NCI-H1930 (cell line): ENCODE measurements at places on chromosomes 7 and 10.

DNA sequence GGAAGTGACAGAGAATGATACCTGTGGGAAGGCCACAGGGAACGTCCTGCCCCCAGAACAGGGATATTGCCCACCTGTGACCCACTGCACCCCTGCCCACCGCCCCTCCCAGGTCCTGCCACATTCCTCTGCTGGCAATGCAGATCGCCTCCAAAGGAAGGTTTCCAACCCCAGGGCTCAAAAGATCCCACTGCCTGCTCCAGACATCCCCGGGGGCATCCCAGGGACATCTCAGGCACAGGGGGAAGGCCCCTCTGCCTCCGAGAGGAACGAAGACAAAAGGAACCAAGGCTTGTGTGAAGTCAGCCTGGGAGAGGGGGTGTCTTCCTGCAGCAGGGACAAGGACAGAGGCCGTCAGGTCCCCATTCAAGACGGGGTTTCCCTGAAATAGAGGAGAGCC is 28.5 kb downstream of the NUDT1 start:
- no peak for DNase-seq

DNA sequence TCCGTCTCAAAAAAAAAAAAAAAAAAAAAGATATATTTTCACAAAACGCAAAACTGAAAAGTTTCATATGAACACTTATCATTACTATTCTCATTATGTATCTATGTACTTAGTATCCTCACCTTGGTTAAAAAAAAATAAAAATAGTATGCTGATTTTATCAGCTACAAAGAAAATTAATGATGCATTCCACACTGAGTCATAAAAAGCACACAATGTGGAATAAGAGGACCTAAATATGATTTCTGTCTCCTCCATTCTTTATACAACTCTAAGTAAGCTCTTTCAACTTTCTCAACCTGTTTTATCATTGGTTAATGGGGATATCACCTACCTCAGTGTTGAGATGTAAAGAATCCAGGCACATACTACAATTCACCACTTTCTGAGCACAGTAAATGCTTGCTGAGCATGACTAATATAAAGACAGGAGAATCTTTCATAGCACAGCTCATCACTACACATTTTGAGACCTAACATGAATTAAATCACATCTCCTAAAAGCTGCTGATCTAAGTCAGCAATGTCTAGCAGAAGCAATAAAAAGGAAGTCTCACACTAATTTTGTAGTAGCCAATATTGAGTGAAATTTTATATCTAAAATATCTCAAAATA is 2.7 kb downstream of the SNX13 start:
- no peak for DNase-seq

DNA sequence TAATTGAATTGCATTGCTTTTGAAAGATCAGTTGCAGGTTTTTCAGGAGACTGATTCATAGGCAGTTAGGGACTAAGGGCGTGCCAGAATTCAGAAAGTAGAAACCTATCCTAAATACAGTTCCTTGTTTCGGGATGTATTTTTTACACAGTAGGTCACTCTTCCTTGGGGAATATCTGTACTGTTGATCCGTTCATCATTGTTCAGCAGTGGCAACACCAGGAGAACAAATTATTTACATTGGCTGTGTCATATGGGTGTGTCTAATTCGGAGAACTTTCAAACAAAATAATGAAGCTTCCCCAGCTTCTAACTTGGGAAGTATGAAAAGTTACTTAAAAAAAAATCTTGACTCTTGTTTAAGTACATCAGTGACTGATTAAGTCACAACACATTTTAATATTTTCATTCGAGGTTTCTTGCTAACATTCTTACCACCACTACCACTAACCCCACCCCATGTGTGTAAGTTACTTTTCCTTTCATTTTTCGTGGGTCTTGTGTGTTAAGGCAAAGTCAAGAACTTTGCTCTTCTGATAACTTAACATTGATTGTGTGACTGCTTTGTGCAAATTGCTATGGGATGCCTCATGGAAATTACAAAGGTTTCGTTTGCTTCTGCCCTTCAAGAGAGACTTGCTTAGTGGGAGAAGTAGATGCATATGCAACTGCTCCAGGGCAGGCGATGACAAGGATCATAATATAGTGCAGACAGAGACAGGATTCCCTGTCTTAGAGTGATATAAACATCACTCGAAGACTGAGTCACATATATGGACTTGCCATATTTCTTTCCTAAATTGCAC is 43.8 kb upstream of the RPA3 start:
- no peak for DNase-seq

GRCh38 chr7:20828947-20829346 is 42.3 kb upstream of the SP8 start:
- DNase-seq: peak; percentile 10

GRCh38 chr7:151256410-151257045 is 8.0 kb upstream of the SMARCD3 start:
- DNase-seq: no peak

DNA sequence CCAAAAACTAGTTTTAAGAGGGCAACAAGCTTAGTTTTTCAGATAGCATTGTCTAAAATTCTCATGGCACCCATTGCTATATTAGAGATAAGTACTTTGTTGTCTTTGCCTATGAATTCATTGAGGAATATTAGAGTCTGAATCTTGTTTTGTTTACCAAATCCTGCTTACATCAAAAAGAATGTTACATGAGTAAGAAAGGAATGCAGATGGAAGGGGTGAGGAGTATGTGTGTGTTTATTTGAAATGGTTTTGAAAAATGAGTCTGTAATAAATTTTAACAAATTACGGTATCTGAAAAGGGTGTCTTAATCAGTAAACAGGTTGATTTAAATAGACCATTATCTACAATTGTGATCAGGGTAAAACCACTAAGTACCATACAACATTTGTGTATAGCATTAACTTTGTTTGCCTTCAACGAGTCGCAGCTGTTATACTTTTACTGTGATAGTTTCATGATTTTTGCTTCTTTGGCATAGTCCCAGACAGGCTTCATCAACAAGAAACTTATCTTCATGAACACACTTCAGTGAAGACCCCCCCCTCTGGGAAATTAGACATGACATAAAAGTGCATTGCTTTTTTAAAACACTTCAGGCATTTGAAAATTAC is 1183.9 kb upstream of the C7orf33 start:
- no peak for DNase-seq

- no peak for DNase-seq
Observed at GRCh38 chr10:24215196-24215595, 6.3 kb downstream of the KIAA1217 start.

- no peak for DNase-seq
Observed at GRCh38 chr7:134726581-134726980, 52.9 kb upstream of the CALD1 start.

DNA sequence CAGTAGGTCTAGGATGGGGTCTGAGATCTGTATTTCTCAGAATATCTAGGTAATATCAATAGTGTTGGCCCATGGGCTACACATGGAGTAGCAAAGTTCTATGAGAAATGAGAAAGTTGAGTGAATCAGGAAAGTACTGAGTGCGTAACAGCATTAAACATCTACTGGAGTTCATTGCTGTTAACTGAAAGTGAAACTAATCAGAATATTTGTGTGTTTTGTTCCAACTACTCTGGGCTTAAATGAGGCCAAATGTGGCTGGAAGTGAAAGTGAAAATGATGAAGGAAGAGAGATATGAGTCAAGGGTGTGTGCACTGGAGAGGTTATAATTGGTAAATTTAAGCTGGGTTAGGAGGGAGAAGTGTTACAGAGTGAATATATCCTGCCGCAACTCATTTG is 46.5 kb downstream of the TMEM106B start:
- no peak for DNase-seq

- no peak for DNase-seq
Observed at GRCh38 chr10:124678557-124679240, 65.5 kb downstream of the FAM53B start.

- DNase-seq: no peak
Observed at GRCh38 chr10:2887391-2888070, 179.8 kb upstream of the PFKP start.

DNA sequence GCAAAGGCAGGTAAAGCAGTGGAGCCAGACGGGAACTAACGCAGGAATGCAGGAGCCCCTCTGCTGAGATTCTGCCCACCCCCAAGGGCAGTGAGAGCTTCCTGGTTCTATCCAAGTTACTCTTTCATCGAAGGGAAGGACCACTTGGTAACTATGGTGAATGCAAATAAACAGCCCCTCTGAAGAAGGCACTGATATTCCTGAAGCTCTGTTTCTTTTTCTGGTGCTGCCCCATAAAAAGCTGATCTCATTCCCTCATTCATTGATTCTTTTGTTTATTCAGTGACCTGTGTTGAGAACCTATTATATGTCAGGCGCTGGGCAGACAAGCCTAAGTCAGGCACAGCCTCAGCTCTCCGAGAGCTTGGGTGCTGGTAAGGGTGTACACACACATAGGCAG is 217.3 kb downstream of the SNX10 start:
- DNase-seq: no peak

DNA sequence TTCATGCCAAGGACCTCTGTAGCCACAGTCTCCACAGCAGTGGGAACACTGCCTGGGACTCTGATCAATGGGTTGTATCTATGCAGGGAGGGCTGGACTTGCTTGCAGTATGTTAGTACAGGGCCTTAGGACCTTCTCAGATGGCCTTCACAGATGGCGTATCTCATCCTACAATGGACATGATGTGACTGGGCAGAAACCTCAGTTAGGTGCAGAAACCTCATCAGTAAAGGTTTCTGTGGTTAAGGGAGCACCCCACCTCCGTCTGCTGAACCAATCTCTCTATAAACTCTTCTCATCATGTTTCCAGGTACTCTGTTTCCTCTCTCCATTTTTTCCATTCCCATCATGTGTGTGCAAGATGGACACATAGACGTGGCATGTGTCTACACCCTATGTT is 154.9 kb downstream of the EVX1 start:
- DNase-seq: no peak

DNA sequence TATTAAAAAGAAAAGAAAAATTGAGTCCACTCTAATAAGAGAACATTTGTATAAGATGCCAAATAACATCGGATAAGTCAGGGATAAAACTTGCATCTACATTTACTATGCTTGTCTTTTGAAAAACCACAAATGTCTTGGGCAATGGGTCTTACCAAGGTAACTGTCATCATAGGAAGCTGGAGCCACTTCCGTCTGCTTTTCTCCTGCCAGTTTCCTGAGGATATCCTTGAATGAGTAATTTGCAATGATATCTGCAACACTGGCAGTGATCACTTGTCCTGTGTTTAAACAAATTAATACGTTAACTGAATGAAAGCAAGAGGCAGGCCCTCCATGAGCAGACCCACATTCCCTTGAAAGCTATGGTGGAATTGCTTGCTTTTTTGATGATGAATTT is 47.3 kb downstream of the ITGA8 start:
- no peak for DNase-seq

GRCh38 chr7:157158400-157158799 is 19.7 kb downstream of the UBE3C start:
- no peak for DNase-seq

GRCh38 chr10:116000151-116000842 is 272.7 kb downstream of the GFRA1 start:
- no peak for DNase-seq

- DNase-seq: no peak
Observed at GRCh38 chr7:92417913-92418312, 29.4 kb upstream of the GATAD1 start.

- DNase-seq: no peak
Observed at GRCh38 chr7:35700865-35701264, 5.9 kb upstream of the HERPUD2 start.

DNA sequence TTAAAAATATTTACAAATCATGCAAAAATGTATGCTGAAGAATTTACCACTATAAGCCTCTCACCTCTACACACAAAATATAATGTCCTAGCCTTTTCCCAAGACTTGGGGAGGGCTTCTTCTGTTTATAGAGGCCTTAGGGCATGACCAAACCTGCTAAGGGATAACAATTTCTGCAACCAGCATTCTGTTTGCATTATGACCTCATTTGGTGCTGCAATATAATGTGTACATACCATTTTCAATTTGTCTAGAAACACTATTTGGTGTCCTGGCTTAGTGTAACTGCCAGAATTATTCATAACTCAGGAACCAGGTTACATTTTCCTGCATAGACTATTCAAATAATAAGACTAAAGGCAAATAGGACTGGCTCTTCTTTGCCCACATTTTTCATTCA is 446.6 kb upstream of the SORCS1 start:
- no peak for DNase-seq

GRCh38 chr7:105429746-105430612 is 41.3 kb upstream of the SRPK2 start:
- DNase-seq: no peak

DNA sequence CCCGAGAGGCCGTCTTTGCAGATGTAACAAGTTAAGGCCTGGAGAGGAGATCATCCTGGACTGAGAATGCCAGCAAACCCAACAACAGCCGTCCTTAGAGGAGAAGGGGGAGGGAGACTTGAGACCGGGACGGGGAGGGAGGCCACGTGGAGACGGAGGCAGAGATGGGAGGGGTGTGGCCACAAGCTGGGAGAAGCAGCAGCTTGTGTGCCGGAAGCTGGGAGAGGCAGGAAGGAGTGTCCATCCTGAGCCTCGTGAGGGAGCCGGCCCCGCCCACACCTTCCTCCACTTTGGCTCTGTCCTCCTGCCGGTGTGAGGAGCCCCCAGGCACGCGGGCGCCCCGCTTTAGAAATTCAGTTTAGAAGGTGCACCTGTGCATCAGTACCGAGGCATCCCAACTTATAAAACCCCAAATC is 95.7 kb downstream of the DNAJB6 start:
- DNase-seq: no peak

GRCh38 chr10:33773886-33774480 is 439.5 kb upstream of the NRP1 start:
- no peak for DNase-seq

- no peak for DNase-seq
Observed at GRCh38 chr10:69096045-69096444, 8.1 kb downstream of the SRGN start.

GRCh38 chr7:155752756-155753445 is 59.4 kb downstream of the SHH start:
- DNase-seq: no peak

DNA sequence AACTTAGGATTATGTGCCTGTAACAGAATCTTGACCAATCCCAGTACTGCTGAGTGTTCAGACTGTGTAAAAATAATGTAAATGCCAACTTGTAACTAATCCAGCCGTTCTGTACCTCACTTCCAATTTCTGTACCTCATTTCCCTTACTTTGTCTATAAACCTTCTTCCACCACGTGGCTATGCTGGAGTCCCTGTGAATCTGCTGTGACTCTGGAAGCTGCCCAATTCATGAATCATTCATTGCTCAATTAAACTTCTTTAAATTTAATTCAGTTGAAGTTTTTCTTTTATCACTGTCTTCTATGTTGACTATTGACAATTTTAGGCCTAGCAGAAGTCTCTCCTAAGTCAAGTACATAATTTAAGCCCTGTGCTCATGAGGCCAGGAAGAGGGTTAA is 215.3 kb upstream of the RHOBTB1 start:
- DNase-seq: no peak

GRCh38 chr7:122423591-122423990 is 119.0 kb upstream of the FEZF1 start:
- no peak for DNase-seq
